ENCODE measurements at places on chromosomes 11 and 22.

GRCh38 chr11:61546663-61547062 is 34.2 kb downstream of the SYT7 start:
- DNase-seq, result no peak

DNA sequence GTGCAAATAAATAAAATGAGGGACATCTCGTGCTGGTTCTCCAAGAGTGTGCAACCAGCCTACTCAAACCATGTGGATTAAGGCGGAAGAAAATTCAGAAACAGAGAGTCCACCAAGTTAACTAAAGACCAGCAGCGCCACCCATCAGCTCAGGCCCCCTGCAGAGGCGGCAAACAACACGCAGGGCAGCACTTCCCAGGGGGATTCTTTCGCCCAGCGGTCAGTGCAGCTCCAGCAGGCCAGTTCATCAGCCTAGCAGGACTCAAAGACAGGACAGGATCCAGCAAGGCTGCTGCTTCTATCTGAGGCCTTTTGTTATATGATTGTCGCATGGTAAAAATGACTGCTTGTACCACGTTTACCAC is 51.7 kb downstream of the PACSIN2 start:
- no peak for DNase-seq

GRCh38 chr22:20989323-20990138 is 7.4 kb downstream of the LZTR1 start:
- no peak for DNase-seq

DNA sequence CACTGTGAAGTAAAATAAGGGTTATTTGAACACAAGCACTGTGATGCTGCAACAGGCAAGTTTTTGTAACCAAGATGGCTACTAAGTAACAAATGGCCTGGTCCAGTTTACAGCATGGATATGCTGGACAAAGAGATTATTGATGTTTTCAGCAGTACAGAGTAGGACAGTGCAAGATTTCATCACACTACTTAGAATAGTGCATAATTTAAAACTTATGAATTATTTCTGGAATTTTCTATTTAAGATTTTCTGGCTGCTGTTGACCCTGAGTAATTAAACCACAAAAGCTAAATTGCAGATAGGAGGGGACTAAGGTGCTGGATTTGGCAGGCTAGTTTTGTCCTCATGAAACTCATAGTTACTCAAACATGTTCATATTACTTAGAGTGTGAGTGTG is 33.1 kb downstream of the CEP295 start:
- DNase-seq, result no peak

GRCh38 chr11:83661491-83662350 is 375.6 kb upstream of the CCDC90B start:
- DNase-seq, result no peak

GRCh38 chr22:26320447-26320846 is 108.6 kb upstream of the ASPHD2 start:
- no peak for DNase-seq

DNA sequence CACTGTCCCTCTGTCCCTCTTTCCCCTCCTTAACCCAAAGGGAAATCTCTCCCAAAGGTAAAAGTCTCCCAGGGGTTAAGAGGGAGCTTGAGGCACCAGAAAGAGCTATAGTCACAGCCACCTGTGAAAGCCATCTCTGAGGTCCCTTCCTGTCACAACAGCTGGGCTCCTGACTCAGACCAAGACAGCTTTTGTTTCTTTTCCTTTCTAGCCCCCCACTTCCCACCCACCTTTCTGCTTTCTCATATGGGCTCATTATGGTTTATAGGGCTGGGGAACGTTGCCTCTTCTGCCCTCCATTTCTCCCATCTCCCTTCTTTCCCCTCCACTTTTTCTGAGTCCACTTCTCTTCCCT is 19.1 kb downstream of the MIF start:
- DNase-seq, result no peak
